ENCODE measurements at places on chromosomes 2 and 18.

- no peak for DNase-seq
These were observed 167.9 kb downstream of the FBXO15 start for GRCh38 chr18:73979742-73980141.

GRCh38 chr18:53864770-53865169 is 359.7 kb downstream of the MBD2 start:
- DNase-seq = no peak

GRCh38 chr18:69002233-69002632 is 204.4 kb downstream of the CCDC102B start:
- no peak for DNase-seq

DNA sequence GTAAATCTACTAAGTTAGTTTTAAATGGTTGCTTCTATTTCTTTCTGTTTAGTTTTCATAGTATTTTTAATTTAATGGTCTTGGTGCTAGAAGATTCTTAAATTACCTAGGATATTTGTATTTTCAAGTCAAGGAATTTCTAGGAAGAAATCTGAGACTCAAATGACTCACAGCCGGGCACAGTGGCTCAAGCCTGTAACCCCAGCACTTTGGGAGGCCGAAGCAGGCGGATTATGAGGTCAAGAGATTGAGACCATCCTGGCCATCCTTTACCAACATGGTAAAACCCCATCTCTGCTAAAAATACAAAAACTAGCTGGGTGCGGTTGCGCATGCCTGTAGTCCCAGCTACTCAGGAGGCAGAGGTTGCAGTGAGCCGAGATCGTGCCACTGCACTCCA is 95.5 kb downstream of the C2orf74 start:
- no peak for DNase-seq

DNA sequence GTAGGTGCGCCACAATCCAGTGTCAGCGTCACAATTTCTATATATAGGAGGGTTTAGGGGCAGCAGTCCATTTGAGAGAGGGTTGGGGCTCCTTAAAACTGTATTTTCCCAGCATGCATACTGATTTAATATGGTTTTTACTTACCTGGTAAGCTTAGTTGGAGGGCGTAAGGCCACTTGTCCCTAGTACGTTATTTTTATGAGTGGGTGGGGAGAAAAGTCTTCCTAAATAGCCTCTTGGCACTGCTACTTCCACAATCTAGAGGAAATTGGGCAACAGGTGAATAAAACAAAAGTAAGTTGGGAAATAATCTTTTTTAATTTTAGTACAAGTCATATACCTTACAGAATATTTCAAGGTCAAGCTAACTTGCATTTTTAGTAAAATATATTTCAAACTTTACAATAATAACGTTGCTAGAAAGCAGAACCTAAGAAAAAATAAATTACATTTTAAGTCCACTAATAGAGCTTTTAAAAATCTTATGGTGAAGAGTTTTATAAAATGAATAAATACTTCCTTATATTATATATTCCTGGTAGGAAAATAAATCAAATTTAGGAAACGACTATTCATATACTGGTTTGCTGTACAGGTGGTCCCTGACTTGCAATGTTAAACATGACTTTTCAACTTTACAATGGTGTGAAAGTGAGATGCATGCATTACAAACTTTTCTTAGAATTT is 20.9 kb downstream of the DHRS9 start:
- no peak for DNase-seq

Measured in hematopoietic multipotent progenitor cell treated with erythropoietin and hydrocortisone succinate and interleukin-3 and kit ligand, for 17 days (in vitro differentiated cells).